ENCODE measurements at places on chromosomes 16 and 17.

DNA sequence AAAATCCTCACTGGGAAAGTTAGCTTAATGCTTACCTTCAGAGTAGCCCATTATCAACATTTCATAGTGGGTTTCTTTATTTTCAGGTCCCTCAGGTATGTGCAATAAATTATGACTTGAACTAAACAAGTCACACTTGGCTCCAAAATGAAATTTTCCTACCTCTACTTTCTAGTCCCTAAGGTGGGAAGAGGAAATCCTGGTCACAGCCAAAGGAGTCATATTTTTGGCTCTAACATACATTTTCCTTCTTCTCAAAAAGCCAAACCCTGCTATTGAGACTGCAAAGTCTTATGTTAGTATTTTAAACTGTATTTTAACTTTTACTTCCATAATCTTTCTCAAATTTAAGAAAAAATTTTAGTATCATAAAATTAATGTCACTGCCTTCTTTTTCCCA is 128.9 kb downstream of the BRIP1 start:
- DNase-seq: no peak

DNA sequence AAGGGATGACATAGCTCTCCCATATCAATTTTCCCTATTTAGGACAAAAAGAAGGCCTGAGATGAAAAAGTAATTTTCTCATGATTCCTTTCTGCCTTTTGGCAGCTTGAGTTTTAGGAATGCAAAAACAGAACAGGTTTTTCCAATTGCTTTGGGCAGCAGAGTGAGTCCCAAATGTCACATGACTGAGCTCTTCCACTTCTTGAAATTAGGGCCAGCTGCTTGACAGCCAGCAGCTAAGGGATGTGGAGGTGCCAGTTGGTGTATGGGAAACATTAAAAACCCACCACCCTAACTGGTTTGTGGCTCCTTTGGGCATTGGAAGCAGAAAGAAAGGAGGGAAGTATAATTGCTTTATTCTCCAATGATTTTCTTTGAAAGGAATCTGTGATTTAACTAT is 133.8 kb upstream of the FAM20A start:
- no peak for DNase-seq

GRCh38 chr16:87855852-87856715 is 13.2 kb downstream of the SLC7A5 start:
- no peak for DNase-seq

- DNase-seq: no peak
These were observed 339.8 kb upstream of the PSMD7 start for GRCh38 chr16:73956587-73957494.

- no peak for DNase-seq
These were observed 43.3 kb downstream of the TIMM22 start for GRCh38 chr17:1040216-1040600.

All from activated CD4-positive, alpha-beta T cell treated with anti-CD3 and anti-CD28 coated beads for 1 hour (primary cell).